ENCODE measurements at places on chromosomes 1 and 21.
A peak's percentile ranks its signal among the peaks of the same experiment; 100 is the strongest.

- no peak for DNase-seq
Measured at GRCh38 chr21:37119421-37120218, 46.6 kb downstream of the TTC3 start.

DNA sequence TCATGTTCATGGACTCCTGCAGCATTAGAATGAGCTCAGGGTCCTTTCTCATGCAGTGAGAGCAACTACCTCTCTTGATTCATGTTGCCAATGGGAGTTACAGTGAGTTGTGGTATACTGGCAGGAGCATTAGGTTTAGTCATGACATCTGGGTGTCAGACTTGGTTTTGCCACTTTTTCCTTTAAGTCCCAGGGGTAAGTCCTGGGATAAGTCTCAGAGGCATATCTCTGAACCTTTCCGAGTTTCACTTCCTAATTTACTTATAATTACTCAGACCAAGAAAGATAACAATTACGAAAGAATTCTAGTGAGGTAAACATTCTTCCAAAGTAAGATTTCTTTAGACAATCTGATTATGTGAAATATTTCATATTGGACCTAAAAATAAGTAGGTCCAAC lies 606.0 kb downstream of the SMYD3 start:
- DNase-seq: no peak

DNA sequence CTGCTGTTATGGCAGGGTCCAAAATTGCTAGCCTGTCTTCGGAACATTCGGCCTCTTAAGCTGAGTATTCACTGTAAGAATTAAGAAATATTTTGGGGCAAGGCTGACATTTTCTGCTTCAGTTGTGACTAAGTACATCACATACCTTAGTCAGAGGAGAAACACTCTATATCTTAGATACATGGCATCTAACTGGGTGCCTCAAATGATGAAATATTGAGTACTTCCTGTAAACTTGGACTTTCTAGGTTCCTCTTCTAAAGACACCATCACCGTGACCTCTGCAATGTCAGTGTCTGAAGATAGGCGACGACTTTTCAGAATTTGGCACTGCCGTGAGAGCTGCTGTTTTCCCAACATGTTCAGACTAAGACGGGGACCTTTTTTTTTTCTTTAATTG lies 65.6 kb downstream of the PCBP3 start:
- no peak for DNase-seq

DNA sequence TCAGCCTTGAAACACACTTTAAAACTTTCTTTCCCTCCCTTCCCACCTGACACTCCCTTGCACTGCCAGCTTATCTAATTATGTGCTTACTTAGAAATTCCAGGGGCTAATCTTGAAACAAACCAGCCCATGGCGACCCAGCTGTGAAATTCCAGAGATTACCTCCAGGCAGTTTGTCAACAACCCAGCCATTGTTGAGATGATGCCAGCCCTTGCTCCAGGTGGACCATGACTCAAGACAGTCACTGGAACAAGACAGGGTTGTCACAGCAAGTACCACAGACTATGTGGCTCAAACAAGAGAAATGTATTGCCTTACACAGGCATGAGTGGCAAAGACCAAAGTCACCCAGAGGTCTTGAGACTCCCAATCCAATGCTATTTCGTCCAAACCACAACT lies 7.9 kb downstream of the FYB2 start:
- DNase-seq: no peak

GRCh38 chr1:54922921-54923421 lies 36.0 kb upstream of the DHCR24 start:
- no peak for DNase-seq

GRCh38 chr21:22200378-22201092 lies 1202.3 kb downstream of the NCAM2 start:
- DNase-seq: no peak

- DNase-seq: no peak
Measured at GRCh38 chr1:6313393-6314200, 52.7 kb upstream of the GPR153 start.

DNA sequence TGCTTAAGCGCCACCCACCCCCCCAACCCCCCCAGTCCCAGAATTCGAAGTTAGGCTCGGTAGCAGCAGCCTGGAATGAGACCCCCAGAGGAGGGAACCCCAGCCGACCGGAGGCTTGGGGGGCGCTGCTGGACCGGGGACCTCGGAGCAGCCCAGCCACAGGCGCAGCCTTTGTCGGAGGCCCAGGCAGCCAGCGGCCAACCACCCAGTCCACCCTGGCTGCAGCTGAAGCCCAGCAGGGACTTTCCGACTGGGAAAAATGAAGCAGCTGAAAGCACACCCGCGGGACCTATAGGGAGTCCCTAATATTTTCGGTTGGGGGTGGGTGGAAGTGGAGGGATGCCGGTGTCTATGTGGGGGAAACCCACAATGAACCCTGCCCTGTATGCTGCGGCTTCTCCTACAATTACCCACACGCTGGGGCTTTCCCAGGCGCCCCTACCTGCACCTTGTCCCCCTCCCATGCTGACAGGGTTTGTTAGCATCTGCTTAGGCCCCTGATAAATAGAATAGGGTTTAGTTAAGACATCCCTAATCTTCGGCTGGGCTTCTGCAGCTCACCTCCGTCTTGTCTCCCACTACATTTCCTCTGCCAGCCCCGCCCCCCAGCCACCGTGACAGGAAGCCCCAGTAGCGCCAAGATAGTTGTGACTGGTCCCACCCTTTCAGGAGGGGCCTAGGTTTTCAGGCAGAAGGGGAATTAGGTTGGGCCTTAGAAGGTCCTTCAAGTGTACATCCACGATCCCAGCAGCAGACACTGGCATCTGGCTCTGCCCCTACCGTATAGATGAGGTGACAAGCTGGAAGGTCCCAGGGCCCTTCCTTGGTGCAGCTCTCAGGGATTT lies 838 bp downstream of the CCDC28B start:
- DNase-seq: no peak

DNA sequence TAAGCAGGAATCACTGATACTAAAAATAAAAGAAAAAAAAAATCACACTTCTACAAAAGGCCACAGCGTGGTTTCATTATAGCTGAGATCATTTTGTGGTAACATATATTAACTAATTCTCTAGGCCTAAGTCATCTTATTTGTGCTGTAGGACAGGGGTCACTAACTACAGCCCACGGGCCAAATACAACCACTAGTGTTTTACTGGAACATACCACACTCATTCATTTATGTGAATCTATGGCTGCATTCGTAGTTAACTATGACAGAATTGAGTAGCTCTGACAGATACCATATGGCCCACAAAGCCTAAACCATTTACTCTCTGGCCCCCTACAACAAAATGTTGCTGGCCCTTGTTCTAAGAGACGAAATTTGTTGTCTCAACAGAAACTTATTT lies 224.4 kb downstream of the VAV3 start:
- DNase-seq: no peak

GRCh38 chr1:214983126-214983869 lies 99.2 kb upstream of the KCNK2 start:
- DNase-seq: no peak

- DNase-seq: no peak
Measured at GRCh38 chr1:26744075-26744959, 43.4 kb upstream of the PIGV start.

GRCh38 chr1:171213559-171214454 lies 28.7 kb downstream of the FMO2 start:
- no peak for DNase-seq

DNA sequence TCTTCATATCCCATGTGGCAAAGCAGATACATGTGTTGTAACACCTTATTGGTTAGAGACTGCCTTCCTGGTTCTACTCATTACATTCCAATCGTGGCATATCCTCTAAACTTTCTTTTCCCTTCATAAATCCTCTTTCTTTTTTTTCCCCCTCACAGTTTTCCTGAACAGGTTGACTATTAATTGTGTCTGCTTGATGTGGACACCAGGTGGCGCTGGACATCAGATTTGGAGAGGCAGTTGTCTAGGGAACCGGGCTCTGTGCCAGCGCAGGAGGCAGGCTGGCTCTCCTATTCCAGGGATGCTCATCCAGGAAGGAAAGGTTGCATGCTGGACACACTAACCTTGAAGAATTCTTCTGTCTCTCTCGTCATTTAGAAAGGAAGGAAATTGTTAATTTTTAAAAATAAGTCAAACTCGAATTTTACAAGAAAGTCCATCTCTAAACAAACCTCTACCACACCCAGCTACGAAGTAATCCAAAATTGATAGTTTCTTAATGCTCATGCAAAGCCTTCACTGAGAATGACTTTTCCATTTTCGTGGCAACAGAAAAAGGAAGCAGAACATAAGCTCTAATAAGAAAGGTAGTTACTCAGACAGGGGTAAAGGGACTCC lies 59.4 kb upstream of the ASB17 start:
- no peak for DNase-seq

GRCh38 chr1:218763538-218763937 lies 410.1 kb upstream of the LYPLAL1 start:
- DNase-seq: no peak

DNA sequence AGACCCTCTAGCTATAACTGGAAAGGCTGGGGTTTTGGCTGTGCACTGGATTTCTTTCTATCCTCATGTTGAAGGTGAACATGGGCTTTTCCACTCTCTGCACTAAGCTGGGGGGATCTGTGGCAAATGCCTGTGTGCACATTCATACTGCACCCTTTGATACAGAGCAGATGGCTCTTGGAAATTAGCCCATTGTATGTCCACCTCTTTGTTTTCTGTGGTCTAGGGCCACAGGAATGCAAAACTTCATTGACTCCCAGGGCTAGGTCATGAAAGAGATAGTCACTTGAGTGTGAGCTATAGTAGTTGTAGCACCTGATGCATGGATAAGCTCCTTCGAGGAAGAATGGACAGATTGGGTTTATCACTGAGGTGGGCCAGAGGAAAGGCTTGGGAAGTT lies 5.7 kb upstream of the OR14A16 start:
- DNase-seq: no peak

DNA sequence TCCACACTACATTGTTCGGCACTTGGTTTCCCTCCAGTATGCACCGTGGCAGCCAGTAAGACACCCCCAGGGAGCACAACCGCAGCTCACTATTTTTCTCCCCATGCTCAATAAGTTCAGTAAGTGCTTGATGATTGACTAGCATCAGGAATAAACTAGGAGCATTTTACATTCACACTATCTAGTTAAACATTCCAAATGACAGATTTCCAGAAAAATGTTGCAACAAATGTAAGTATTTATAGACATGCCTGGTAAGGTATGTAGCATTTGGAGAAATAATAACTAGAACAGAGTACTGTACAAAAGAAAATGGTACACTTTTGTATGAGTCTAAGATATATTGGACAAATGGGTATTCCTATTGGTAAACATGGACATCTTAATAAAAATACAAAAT lies 92.9 kb downstream of the SLC45A1 start:
- no peak for DNase-seq

DNA sequence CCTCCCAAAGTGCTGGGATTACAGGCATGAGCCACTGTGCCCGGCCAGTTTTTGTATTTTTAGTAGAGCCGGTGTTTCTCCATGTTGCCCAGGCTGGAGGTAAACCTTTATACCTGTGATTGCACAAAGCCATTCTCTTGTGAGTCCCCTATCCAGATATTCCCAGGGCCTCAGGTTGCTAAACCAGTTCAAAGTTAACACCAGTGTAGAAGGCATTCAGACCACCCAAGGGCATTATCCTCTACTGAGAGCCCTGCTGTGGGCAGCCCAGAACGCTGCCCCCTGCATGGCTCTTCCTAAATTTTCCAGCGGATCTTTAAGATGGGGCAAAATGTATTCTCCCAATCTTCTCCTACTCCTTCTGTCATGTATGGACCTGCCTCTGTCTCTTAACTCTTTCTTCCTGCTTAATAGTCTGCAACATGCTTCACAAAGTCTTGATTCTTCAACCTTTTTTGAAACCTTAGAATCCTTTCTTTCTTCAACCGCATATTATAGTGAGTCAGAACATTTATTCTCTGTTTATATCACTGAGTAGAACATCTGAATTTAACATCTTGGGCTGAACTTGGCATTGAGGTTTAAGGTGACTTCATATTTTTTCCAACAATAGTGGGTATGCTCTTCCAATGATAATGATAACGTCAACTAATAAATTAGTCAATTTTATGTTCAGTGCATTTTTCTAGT lies 36.0 kb downstream of the UBE4B start:
- DNase-seq: no peak

GRCh38 chr1:6046279-6046678 lies 591 bp downstream of the KCNAB2 start:
- no peak for DNase-seq

GRCh38 chr1:41399145-41399795 lies 38.0 kb downstream of the FOXO6 start:
- no peak for DNase-seq

- no peak for DNase-seq
Measured at GRCh38 chr1:193685986-193686385, 499.6 kb upstream of the B3GALT2 start.

DNA sequence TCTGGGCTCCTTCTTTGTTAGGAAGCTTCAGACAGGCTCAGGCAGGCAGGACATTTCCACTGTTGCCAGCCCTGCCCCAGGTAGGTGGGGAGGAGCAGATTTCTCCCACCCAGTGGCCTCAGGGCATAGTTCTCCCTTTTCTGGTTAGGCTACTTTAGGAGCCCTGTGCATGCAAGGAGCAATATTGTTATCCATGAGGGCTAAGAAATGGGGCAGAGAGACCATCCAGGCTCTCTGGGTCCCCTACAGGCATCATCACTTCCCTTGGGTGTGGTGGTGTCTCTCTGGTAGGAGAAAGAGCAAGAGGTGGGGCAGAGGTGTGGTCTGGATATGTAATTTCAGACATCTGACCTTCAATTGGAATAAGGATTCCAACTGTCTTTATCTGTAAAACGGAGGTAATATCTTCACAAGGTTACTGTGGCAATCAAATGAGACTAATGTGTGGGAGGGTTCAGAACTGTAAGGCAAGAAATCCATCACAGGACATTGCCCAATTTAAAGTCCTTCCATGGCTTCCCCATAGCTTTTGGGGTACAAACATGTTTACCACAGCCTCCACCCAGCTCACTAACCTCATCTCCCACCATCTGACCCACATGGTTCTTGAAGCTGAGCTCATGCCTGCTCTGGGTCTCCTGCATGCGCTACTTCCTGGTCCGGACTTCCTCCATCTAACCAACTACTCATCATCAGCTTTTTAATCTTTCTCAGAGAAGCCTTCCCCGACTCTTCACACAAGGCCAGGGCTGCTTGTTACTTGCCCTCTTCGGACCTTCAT lies 26.1 kb downstream of the PCAT6 start:
- no peak for DNase-seq

- no peak for DNase-seq
Measured at GRCh38 chr1:229478852-229479251, 29.3 kb downstream of the NUP133 start.

GRCh38 chr1:155859881-155860871 lies 809 bp downstream of the SYT11 start:
- peak; percentile 39 for DNase-seq

DNA sequence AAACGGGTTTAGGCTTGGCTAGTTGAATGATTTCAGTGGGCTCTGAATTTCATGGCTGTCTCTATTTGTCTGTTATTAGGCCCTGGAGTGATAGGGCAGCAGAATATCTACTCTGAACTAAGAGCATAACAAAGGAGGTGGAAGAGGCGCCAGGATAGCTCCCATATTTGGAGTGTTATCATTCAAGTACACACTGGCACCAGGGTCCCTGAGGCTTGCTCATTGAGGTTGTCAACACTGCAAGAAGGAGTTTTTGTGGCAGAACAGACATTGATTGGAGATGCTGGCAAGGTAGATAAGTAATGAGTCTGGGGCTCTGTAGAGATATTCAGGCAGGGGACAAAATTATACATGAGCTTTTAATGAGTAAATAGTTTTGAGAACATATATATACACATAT lies 1748.4 kb downstream of the MRPL39 start:
- no peak for DNase-seq
